ENCODE measurements at places on chromosomes 2 and 18.

GRCh38 chr2:11647834-11648600 lies 22.0 kb downstream of the NTSR2 start:
- no peak for DNase-seq

DNA sequence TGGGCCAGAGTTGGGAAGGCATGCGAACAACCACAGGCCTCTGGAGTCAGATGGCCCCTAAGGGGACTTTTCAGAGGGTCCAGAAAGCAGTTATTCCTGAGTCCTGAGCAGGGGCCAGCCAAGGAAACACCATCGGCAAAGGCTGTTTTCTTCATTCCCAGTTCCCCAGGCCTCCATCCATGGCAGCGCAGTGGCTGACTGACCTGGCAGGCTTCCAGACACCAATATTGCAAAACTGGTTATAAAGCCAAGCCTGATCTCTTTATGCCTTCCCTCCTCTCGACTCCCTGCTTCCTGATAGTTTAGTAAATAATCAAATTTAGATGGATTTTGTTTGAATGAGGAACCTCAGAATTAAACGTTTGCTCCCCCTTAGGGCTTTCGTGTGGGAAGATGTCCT lies 133.4 kb upstream of the ITGA6 start:
- DNase-seq, result peak; percentile 51

GRCh38 chr18:36513556-36513955 lies 216.0 kb downstream of the FHOD3 start:
- no peak for DNase-seq

- DNase-seq, result no peak
Observed at GRCh38 chr2:205773989-205774388, 91.7 kb downstream of the NRP2 start.

DNA sequence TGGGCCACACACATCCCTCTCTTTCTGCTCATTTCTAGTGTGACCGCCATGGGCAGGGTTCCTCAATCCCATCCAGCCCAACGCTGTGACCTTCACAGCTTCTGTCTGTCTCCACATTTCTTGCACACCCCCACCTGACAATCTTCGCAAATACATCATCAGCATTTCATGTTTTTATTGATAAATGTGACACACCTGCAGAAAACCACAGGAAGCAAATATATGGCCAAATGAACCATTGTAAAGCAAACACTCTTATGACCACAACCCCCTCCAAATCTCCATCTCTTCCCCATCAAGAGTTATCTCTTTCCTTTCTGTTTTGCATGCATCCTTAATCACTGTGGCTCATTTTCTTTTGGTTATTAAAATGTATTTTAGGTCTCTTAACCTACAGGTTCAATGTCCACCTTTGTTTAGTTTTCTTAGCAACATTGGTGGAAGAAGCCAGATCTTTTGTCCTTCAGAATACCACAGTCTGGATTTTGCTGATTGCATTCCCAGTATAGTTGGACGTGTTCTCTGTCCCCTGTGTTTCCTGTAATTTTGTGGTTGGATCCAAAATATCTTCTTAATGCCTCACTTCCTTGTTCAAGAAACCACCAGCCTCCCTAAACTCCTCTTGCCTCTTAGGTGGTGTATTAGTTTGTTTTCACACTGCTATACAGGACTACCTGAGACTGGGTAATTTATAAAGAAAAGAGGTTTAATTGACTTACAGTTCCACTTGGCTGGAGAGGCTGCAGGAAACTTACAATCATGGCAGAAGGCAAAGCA lies 9.8 kb upstream of the NCK2 start:
- DNase-seq, result no peak

DNA sequence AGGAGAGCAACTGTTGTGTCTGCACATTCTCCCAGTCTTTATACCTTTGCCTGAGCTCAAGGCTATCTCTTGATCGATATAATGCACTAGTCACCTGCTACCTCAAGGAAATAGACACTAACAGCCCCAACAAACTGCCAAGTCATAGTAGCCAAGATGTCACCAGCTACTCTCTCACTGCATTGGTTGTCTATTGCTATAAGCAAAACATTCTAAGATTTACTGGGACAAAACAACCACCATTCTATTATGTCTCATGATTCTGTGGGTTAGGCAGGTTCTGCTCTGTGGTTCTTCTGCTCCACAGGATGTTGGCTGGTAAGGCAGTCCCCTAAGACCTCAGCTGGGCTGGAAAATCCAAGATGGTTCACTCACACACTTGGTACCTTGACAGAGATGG lies 28.5 kb upstream of the MLPH start:
- DNase-seq, result no peak

DNA sequence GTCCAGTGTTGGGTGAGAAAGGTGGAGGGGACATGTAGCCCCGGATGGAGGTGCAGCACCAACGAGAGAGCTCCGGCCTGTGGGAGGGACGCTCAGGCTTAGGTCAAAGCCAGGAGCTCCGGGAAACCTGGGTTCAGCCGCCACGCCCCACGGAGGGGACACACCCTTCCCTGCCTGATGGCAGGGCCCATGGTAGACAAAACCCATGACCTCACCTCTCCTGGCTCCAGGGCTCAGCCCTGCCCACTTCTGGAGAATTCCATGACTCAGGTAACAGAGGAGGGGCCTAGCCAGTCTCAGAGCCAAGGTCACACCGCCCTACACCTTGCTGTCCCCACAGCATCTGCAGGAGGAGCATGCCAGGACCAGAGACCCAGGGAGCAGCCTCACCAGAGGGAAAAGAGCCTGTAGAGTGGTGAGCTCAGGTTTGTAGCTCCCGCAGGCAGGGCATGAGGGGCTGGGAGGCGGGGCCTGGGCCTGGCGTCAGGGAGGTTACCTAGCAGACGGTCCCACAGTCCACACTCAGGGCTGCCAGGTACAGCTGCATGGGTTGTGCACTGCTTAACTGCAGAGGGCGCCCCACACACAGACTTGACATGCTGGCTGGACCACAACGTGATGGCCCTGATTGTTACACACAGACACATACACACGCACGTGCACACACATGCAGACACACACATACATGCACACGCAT lies 70.8 kb upstream of the SMAD7 start:
- DNase-seq, result no peak

- DNase-seq, result no peak
Observed at GRCh38 chr2:66362701-66363100, 72.2 kb upstream of the MEIS1 start.

DNA sequence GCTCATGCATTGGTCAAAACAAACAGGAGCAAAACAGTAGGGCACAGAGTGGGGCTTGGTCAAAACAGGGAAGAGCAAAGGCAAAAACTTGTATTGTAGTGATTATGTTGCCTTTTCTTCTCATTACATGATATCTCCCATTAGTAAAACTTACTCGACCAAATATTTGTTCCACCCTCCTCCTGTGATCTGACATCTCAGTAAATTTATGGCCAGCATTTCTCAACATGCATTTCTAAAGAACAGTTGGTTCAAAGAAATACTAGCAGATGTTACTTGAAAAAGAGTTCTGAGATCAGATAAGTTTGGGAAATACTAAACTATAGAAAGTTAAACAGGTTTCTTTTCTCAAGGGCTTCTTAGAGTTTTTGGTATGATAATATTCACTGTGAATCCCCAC lies 423.1 kb downstream of the FIGN start:
- DNase-seq, result no peak

DNA sequence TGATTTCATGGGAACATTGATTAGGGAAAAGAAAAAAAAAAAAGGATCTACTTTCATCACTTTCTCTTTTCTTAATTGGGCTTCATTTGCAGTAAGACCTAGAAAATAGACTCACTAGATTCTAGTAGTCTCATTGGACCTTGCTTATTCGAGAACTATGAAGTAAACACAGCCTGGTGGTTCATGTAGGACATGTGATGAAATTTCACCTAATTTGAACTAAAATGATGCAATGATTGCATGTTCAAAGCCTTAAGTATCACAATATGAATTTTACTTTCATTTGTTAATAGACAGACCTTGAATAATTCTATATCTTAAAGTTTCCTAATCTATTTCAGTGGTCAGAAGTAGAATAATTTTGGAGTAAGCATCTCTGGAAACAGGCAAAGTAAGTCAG lies 688.9 kb upstream of the NRXN1 start:
- DNase-seq, result no peak

GRCh38 chr18:41814651-41815050 lies 140.4 kb upstream of the PIK3C3 start:
- no peak for DNase-seq

GRCh38 chr18:74248189-74248588 lies 43.6 kb downstream of the CYB5A start:
- DNase-seq, result no peak

- DNase-seq, result no peak
Observed at GRCh38 chr2:235054475-235054874, 102.7 kb downstream of the SH3BP4 start.

DNA sequence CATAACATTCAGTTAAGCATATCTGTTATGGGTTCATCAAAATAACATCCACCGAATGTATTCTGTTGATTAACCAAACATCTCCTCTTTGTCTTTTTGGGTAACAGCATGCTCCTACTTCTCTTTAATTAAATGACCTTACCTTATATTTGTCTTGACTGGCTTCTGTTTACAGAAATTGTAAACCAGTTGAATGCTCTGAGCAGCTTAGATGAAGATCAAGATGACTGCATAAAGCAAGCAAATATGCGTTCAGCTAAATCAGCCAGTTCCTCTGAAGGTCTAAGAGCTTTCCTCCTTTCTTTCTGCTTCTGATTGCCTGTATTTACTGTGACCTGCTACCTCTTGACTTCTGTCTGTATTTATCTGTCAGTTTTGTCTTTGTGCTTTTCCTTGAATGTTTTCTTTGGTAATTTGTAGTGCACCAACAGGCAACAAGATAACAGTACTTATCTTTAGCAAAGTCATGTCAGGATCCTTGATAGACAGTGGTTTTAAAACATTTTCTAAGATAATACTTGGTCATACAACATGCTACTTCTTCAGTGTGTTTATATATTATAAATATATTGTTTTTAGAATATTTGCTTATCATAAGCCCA lies 152.8 kb downstream of the EHBP1 start:
- no peak for DNase-seq

DNA sequence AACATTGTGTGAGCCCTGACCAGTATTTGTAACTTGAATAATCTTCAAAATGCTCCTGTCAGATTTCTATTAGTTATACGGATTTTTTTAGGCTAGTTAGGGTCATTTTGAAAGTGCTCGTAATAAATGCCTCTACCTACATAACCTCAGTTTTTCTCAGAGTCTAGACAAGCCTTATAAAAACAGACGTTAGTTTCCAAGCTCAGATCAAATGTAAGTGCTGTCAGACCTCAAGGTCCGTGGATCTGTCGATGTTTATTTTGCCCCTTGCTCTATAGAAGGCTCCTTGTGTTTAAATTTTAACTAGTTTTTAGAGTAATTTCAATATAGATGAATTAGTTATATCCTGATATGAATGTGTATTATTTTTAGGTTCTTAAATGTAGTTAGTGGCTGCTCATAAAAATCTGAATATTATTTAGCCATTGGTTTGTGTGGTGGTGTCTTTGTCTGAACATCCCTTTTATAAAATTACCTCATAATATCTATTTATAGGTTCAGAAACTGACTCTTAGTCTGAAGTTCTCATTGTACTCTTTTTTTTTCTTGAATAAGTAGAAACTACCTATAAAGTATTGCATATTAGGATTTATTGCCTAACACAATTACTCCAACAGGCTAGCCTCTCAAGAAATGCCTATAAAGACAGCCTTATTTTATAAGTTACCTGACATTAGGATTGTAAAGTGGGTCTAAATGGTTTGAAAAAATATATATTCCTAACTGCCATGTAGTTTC lies 71.1 kb downstream of the MTA3 start:
- no peak for DNase-seq

DNA sequence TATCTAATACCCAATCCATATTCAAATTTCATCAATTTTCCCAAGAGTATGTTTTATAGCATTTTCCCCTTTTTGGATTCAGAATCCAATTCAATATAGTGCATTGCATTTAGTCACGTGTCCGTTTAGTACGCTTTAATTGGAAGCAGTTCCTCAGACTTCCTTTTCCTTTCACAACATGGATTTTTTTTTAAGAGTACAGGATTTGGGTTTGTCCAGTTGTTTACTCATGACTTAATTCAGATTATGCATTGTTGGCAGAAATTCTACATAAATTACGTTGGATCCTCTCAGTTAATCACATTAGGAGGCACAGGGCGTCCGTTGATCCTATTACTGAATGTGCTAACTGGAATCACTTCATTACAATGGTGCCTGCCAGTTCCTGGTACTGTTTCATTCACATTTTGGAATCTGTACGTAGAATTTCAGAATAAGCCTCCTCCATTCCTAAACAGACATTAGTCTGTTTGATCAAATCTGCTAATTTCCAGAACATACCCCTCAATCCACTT lies 70.0 kb upstream of the ATIC start:
- no peak for DNase-seq

DNA sequence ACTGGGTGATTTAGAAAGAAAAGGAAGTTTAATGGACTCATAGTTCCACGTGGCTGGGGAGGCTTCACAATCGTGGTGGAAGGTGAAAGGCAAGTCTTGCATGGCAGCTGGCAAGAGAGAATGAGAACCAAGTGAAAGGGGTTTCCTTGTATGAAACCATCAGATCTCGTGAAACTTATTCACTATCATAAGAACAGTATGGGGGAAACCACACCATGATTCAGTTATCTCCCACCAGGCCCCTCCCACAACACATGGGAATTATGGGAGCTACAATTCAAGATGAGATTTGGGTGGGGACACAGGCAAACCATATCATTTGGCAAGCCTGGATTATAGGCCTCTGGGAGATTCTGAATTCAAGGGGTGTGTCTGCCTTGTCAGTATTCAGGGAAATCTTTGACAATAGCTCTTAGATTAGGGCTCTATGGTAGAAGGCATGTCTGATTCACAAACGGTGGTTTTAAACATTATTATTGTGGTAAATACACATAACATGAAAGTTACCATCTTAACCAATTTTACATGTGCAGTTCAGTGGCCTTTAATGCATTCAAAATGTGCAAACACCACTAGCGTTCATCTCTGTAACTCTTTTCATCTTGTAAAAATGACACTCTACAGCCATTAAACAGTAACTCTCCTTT lies 15.3 kb upstream of the PLB1 start:
- no peak for DNase-seq

GRCh38 chr2:3610881-3611505 lies 16.1 kb downstream of the COLEC11 start:
- DNase-seq, result no peak

DNA sequence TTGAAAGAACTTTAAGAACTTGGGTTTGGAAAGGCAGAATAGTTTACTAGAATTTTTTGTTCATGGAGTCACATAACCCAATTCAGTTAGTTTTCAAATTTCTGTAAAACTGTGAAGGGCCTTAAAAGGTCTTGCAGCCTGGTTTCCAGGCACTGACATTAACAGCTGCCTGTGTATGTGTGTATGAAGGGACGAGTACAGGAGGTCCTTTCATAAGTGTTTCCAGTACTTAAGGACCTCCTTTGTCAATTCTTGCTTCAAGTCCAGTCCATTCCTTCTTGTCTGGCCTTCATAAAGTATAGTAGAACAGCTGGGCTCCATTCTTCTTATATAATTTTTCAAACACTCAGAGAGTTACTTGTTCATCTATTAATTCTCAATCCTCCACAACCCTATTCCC lies 136.5 kb downstream of the NR4A2 start:
- DNase-seq, result no peak

DNA sequence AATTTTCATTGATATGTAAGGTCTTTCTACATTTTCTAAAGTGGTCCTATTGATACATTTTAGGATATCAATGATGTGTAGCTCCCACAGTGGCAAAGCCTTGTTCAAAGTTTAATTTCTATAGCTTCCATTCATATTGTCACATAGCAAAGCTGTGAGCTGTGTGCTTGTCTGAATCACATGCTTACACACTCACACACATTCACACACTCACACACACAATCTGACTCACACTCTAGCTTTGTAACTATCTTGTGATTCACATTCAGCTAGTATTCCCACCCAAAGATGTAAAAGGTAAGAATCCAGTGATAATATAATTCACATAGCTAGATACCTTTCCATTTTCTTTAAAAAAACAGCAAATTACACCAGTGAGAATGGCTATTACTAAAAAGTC lies 58.7 kb downstream of the MAPRE2 start:
- no peak for DNase-seq
